Right forelimb (tissue), 1 donor: ENCODE measurements at places on chromosomes 11 and 22.

GRCh38 chr22:17896586-17896985 is 122.3 kb upstream of the BID start:
- DNase-seq, result peak; percentile 64

DNA sequence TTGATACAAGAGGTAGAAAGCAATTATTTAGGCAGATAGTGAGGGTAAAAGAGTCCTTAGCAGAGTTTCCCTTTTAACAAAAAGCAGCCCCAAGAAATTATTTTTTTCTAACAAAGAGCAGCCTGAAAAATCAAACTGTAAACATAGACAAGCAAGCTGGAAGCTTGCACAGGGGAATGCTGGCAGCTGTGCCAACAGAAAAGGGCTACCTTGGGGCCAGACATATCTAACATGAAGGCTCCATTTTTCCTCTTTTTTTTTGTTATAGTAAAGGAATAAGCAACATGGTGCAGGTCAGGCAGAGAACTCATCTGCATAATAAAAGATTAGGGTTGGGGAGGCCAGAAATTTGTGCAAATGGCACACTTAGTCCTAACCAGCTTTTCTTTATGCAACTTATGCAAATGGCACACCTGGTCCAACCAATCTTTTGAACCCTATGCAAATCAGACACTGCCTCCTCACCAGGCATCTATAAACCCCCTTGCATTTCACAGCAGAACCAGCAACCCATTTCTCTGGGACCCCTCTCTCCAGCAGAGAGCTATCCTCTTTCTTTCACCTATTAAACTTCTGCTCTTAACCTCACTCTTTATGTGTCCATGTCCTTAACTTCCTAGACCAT is 41.8 kb downstream of the PDGFD start:
- DNase-seq, result no peak

GRCh38 chr22:18091916-18092526 is 14.2 kb downstream of the PEX26 start:
- DNase-seq, result peak; percentile 63

- no peak for DNase-seq
Measured at GRCh38 chr11:69810289-69811118, 8.7 kb downstream of the FGF3 start.

DNA sequence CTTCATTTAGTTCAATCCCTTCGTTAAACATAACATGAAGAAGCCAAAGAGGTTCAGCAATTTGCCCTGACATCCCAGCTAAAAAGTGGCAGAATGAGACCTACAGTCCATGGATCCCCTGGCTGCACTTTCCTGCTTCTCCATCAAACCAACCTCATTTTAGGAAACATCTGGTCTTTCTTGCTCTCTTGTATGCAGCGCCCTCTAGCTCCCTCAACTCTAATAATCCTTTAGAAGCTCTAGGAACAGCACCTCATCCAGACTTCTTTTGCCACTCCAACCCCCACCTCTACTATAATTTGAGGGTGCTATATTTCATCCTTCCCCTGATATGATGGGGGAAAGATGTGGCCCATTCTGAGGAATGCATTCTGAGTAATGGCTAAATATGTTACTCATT is 7.4 kb downstream of the CNTF start:
- DNase-seq, result no peak

DNA sequence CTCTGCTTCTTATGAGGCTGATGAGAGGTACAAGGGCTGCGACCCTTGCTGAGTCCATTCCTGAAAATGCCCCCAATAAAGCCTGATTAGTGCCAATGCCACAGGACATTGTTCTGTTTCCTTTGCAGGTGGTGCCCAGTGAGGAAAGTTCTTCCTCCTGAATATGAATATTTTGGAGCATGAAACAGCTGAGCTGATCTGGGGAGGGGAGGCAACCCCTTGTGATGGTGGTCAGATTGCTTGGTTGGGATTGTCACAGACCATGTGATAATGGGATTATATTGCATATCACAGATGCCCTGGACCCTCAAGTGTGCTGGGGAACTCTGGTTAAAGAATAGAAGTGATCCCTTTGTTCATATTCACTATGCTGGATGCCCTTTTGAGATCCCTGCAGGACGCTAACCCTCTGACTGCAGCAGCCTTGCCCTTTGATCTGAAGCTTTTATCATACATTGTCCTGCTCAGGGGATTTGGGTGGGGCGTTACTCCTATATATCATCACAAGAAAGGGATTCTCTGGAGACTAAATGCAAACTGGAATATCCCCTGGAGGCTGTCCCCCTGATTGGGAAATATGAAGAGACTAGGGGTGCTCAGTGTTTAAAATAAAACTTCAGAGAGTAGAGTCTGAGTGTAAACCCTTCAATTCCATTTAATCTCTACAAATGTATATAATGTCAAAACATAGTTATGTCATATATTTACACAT is 76.9 kb upstream of the TOP3B start:
- DNase-seq, result no peak

GRCh38 chr11:115420505-115420904 is 83.7 kb downstream of the CADM1 start:
- no peak for DNase-seq

DNA sequence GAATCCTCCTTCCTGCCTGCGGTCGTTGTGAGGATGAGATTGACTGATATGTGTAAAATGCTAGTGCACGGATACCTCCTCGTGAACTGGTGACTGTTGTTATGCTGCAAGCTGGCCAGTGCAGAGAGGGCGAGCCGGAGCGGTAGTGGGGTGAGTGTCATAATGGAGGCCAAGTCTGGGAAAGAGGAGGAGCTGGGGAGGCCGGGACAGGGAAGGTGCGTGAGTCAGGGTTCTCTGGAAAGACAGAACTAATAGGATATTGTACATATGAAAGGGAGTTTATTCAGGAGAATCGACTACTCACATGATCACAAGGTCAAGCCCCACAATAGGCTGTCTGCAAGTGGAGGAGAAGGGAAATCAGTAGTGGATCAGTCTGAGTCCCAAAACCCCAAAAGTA is 56.8 kb upstream of the FADD start:
- DNase-seq, result no peak

DNA sequence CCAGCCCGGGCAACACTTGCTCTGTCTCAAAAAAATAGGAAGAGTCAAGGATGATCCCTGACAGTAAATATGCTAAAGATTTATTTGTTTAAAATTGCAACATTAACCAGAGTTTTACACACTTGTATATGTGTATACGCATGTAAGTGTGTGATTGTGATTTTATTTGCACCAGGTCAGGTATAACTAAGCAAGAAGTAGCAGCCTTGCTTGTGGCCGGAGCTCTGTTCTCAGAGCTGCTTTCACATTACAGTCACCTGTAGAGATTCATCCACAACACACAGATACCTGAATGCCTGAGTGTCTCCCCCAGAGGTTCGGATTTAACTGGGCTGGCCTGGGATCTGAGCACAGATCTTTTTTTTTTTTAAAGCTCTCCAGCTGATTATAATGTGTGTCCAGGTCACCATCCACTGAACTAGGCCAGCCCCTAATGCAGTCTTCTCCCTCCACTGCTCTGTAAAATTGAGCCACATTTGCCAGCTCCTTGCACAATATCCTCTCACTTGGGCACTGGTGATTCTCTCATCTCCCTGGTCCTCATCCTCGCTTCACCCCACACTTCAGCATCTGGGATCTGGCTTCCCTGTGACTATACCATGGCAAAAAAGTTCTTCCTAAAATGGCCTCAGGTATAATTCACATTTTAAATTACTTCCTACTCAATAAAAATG is 48.3 kb downstream of the LIF start:
- DNase-seq, result no peak

- DNase-seq, result no peak
Measured at GRCh38 chr11:128528294-128528693, 59.1 kb downstream of the ETS1 start.

GRCh38 chr11:11335043-11335442 is 18.0 kb downstream of the CSNK2A3 start:
- DNase-seq, result no peak

GRCh38 chr11:65493367-65494176 is 5.3 kb upstream of the MALAT1 start:
- no peak for DNase-seq

DNA sequence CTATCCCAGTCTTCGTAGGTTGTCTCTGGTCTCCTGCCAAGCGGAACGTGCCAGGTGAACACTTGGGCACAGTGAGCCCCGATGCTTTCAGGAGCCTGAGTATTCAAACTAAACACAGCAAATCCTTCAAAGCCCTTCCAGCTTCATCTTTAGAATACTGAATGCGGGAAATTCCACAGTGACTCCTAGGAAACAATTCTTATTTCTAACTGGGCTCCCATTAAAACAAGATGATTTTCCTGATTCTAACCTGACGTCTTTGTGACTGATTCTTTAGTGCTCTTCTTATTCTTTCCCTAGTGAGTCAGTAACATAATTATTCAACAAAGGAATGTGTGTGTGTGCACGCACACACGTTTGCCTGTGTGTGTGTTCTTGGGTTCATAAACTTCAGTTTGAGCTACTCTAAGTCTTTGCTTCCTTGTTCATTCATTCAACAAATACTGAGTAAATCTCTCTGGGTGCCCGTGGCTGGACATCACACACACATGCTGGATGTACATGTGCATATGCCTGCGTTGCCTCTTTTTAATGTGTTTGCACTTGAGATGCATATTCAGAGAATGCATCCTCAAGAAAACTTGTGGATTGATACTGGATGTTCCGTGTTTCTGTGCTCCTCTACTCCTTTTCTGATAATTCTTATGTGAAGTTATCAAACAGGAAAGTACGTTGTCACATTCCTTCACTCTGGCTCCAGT is 134.5 kb downstream of the WNT7B start:
- DNase-seq, result no peak

- no peak for DNase-seq
Measured at GRCh38 chr11:102328748-102329147, 11.5 kb downstream of the BIRC3 start.

GRCh38 chr22:31618471-31619176 is 43.4 kb downstream of the PISD start:
- DNase-seq, result no peak
